ENCODE measurements at places on chromosomes 3 and 15.

GRCh38 chr15:58932710-58933280 lies 684 bp downstream of the SLTM start:
- no peak for DNase-seq

DNA sequence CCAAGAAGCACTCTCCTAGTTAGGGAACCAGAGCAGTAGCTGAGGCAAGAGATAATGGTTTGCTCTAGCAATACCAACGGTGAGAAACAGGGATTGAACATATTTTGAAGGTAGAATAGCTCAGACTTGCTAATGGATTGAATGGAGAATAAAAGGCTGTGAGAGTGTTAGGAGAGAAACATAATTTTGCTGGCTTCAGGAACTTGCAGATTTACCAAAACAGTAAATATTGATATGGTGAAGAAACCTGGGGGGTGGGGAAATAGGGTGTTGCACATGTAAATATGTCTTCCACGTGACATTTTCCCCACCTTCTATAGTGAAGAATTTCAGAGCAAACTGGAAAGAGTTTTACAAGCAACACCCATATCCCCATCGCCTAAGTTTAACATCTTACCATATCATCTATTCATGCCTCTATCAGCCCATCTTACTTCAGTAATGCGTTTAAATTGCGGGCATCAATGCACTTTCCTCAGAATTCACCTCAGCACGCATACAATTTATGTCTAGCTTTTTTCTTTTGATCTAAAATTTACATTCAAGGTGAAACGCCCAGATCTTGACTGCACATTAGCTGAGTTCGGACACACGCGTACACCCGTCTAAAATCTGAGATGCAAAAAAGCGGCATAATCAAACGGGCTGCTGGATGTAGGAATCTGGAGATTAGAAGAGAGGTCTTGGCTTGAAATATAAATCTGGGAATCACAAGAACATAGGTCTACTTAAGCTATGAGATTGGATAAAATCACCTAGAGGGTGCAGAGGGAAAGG lies 891 bp upstream of the NR1D2 start:
- DNase-seq, result no peak

DNA sequence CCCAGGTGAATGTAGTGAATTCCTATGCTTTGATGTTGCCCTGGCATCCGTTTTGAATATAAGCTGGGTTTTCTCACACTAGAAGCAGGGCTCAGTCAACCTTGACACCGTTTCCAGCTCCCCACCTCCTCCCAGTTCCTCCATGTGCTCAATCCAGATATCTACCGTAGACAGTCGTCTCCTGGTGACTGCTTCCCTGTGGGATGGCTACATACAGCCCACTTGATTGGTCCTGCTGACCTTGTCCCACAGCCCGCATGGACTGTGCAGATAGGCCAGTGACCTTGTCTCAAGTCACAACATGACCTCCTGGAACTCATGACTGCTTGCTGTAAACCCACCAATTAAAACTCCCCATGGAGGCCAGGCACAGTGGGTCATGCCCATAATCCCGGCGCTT lies 8.1 kb downstream of the SEMA7A start:
- no peak for DNase-seq

GRCh38 chr15:85993116-85993515 lies 86.6 kb upstream of the AGBL1 start:
- no peak for DNase-seq

- peak; percentile 63 for DNase-seq
Measured at GRCh38 chr3:13590841-13591520, 42.1 kb downstream of the FBLN2 start.

- DNase-seq, result no peak
Measured at GRCh38 chr15:69805248-69805953, 292.3 kb downstream of the TLE3 start.

Measured in cerebellar nuclear complex (tissue), 1 donor.